ENCODE measurements at places on chromosomes 6 and 20.

GRCh38 chr20:24590178-24590982 is 121.0 kb downstream of the SYNDIG1 start:
- no peak for DNase-seq

- DNase-seq: peak; percentile 78
Measured at GRCh38 chr6:85459224-85459901, 9.5 kb downstream of the NT5E start.

- DNase-seq: no peak
Measured at GRCh38 chr6:79034865-79035264, 43.2 kb downstream of the PHIP start.

GRCh38 chr6:138500867-138501446 is 1.7 kb upstream of the NHSL1 start:
- DNase-seq: no peak

DNA sequence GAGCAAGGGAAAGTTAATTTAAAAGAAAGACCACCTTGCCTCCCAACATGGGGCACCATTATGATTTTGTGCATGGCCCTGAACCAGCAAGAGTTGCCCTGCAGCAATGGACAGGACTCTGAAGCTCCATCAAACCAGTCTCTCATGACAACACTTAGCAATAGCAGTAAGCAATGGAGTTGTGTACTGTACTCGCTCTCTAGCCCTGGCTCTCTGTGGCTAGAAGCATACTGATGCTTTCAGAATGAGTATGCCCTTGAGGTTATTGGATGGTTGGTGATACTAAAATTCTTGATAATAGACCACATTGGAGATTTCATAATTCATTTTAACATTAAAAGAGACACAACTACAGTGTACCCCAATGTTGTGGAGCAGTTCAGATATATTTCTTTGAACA is 23.2 kb upstream of the LMBRD1 start:
- DNase-seq: no peak

Data from adipocyte (in vitro differentiated cells).